ENCODE measurements at places on chromosomes 12 and 14.

- DNase-seq = no peak
Measured at GRCh38 chr12:113325916-113326315, 9.0 kb downstream of the SLC8B1 start.

GRCh38 chr12:107607464-107608392 lies 77.9 kb upstream of the PWP1 start:
- DNase-seq = peak; percentile 74

DNA sequence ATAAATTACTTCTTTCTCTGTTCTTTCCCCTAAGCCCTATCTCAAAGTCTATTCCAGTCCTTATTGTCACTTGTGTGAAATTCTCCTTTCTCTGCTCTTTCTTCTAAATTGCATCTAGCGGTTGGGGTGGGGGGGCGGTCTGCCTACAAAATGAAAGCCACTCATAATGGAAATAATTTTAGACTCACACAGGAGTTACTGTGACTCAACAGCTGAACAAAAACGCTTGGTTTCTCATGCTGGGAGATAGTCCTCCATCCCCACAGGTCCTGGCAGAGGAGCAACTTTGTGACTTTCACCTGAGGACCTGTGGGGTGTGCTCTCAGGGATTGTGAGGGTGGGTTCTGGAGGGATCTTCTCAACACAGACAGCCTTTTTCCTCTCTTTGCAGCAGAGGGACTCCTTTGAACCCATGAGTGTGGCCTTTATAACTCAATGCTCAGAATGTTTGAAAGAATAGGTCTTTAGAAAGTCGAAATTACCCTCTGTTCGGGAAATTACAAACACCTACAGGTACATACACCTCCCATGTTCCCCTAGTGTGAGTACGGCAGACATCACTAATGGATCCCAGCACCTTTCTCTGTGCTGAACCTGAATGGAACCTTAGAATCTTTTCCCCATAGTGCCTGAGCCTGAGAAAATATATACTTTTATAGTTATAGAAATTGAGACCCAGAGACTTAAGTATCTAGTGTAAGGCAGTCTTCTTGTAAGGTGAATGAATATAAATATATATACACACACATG lies 109.7 kb downstream of the CHST11 start:
- no peak for DNase-seq

DNA sequence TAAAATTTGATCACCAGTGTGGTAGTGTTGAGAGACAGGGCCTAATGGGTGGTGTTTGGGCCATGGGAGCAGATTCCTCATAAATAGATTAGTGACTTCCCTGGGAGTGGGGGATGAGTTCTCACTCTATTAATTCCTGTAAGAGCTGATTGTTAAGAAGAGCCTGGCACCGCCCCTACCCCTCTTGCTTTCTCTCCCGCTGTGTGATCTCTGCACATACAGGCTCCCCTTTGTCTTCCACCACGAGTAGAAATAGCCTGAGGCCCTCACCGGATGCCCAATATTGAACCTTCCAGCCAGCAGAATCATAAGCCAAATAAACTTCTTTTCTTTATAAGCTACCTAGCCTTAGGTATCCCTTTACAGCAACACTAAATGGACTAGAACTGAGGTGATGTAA lies 31.9 kb upstream of the CAND1 start:
- no peak for DNase-seq

GRCh38 chr12:90298289-90298948 lies 589.8 kb upstream of the ATP2B1 start:
- no peak for DNase-seq

- DNase-seq = no peak
Measured at GRCh38 chr14:95500772-95501401, 15.6 kb downstream of the SYNE3 start.

DNA sequence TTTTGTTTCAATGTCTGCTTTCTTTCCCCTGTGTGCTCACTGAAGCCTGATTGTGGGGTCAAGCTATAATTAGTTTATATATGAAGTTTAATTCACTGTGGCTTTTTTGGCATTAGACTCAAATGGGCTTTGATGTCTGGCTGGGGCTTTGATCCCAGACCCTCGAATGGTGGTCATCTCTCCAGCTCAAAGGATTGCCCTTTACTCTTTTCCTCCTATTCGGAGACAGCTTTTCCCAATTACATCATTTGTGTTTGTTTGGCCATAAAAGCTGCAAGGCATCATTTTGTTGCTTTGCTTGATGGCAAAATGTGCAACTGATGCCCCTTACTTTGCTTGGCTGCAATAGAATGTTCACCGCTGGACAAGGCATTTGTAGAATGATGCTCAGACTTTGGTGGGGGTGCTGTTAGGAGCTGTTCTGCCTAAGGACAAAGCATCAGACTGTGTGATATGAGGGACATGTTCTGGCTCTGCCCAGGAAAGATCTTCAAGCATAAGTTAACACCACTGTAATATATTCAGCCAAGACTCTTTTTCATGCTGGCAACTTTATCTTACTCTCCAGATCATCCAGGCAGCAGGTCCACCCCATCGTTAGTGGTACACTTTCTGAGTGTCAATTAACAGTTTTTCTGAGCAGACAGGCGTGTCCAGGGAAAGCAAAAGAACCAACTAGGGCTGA lies 3.2 kb upstream of the DACT1 start:
- DNase-seq = no peak

DNA sequence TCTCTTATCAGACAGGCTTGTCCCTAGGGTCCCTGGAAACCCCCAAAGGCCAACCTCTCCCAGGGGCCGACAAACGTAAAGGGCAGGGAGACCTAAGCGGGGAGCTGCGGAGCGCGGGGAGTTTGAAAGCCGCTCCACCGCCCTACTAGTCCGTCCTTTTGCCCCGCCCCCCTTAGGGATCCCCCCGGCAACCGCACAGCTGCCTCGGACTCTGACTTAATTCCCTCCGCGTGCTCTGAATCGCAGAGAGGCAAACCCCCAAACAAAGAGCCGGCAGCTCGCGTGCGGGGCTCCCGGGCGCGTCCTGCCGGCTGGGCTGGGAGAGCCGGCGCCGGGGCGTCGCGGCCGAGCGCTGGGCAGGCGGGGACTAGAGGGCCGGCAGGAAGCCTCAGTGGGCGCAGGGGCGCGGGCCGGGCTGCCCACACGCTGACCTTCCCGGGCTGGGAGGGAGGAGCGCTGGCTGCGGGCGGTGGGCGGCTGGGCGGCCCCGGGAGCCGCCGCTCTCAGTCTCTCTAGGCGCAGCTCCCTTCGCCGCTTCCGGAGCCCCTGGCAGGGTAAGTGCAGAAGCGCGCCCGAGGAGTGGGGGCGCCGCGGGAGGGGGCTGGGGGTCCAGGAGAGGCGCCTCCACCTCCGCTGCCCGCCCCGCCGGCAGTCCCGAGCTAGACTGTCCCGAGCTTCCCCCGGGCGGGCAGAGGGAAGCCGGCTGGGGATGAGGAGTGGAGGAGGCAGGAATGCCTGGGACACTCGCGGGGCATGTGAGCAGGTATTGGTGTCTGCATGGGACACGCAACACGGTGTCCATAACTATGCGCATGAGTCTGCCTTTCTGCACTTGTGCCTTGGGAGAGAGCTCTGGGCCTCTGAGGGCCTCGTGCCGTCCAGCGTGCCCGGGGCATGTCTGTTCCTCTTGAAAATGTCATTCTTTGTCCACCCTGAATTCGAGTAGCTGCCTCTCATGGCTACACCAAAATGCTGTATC lies at the start of gene TSPAN11:
Gene TSPAN11 (plus strand): TSS at position 506 of the 979 bp plus-strand sequence. CDS start 27,244 bp downstream, outside the sequence.
- no peak for DNase-seq

DNA sequence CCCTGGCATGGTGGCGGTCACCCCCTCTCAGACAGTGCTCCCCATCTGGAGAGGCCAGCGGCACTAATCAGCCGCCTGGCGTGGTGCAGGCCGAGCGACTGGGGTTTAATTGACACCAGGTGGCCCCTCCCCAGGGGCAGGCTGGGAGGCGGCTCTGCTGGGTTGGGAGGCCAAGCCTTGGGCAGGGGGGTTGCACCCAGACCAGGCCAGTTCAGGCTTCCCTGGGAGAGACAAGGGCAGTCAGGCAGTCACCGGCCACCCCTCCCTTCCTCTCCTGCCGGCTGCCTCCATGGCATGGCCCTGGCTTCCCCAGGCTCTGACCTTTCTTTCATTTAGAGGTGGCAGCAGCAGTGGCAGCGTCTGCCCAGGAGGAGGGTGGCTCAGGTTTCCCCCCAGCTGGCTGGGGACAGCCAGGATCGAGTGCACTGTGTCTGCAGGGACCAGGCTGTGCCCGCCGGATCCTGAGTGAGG lies 78.1 kb upstream of the NOS1 start:
- DNase-seq = no peak

DNA sequence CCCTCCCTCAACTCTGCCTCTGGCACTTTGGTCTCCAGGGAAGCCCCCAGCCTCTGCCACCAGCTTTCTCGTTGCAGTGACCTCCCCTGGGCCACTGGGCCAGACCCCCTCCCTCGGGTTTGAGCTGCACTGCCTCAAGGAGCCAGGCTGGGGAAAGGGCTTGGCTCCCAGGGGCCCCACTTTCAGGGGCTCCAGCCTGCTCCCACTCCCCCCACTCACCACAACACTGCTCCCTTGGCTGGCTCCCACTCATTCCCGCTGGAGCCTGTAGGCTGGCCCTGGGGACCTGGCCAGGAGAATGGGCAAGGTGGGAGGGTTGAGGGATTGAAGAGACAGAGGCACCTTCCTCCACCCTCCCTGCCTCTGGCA lies 19.3 kb upstream of the KIF26A start:
- no peak for DNase-seq

DNA sequence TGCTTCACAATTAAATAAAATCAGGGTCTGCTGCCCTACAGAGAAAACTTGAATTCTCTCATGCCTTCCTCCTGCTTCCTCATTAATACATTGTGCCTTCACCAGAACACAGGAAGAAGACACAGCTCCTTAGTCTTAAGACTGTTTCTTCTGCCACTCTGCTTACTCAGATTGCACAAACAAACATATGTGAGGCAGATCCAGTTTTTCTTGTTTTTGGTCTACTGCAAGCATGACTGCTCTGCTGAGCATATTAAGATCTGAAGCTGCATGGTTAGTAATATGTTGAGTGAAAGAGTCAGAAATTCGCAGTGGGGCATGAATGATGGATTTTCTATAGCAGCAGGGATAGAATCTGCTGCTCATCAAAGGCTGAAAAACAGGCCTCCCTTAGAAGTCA lies 321.1 kb upstream of the STXBP6 start:
- no peak for DNase-seq

DNA sequence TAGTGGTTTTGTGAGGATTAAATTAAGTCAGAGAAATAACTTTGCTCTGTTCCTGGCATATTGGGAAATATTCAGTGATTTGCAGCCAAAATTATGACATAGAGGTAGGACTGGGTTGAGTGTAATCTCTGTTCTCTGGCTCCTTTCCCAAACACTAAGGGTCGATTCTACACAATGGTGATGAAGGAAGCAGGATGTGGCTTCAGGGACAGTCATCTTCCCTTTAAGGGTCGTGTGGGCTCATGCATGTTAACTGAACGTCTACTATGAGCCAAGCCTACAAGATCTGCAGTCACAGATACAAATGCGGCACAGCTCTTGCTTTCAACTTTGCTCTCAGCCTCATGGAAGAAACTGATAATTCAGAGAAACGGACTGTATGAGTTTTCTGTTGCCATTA lies 381.6 kb downstream of the VRK1 start:
- DNase-seq = no peak

DNA sequence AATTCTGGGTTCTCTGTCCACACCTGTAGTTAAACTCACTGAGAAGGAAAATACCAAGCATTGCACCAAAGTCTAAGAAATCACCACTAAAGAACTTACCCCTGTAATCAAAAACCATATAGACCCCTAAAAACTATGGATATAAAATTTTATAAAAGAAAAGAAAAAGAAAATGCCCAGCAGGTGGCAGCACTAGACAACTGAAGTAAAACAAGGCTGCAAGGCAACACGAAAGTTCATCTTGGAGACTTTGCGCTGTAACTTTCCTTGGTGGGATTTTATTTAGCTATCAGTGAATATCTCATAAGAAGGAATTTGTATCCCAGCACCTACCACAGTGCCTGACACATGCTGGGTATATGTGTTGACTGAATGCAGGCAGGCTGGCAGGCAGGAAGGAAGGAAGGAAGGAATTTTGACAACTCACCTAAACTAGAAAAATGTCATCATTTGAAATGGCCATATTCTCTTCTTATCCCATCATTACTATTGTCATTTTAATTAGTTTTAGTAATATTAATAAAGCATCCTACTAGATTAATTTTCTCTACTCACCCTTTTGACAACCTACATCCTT lies 68.2 kb upstream of the ETV6 start:
- DNase-seq = peak; percentile 76

- no peak for DNase-seq
Measured at GRCh38 chr12:21925296-21925913, 15.8 kb downstream of the ABCC9 start.

GRCh38 chr14:95058491-95058890 lies 98.8 kb downstream of the DICER1 start:
- no peak for DNase-seq

DNA sequence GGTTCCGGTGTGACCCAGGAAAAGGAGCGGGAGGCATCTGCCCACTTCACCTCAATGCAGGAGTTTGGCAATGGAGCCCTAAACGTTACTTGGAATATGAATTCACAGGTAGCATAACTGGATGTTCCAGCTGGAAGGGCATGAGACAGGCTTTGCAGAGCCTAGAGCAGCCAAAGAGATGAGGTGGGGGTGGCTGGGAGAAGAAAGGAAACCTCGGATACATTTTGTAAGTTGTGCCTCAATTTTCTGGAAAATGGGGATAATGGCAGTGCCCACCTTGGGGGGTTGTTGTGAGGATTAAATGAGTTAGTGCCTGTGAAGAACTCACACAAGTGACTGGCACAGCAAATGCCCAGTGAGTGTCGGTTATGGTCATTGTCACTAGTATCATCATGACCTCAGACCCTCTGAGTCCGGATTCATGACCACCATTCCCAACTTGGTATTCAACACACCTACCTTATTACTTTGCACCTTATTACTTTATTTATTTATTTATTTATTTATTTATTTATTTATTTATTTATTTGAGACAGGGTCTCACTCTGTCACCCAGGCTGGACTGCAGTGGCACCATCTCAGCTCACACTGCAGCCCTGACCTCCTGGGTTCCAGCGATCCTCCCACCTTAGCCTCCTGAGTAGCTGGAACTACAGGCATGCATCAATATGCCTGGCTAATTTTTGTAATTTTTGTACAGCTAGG lies 56.0 kb downstream of the CLMN start:
- no peak for DNase-seq

DNA sequence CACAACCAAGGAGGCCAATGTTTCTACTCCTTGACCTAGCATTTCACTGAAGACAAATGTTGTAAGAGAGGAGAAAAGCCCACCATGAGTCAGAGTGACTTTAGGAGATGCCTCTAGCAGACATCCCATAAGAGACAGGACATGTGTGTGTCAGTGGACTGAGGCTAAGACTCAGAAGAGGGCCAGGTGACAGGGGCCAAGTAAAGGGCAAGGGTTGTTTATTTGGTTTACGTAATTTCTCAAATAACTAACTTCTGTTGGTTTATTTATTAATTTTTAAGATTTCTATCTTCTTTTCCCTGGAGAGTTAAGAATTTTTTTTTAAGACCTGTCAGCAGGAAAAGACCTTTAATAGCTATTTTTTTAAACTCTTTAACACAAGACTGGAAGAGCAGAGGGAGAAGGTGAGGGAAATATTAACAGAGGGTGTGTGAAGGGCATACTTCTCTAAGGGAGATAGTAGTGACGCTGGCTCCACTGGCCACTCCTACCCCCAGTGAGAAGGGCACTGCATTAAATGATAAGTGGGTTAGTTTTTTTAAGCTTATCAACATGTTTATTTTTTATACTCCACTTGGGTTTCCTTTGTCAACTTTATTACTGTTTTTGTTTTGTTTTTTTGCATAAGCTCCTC lies 3.4 kb downstream of the PNP start:
- DNase-seq = no peak

GRCh38 chr14:96080571-96080970 lies 41.4 kb downstream of the C14orf132 start:
- DNase-seq = no peak

GRCh38 chr14:102215071-102215470 lies 75.4 kb downstream of the WDR20 start:
- no peak for DNase-seq

Data from CD4-positive, alpha-beta T cell treated with Interleukin-12 subunit alpha and Interleukin-12 subunit beta, for 1 hour (primary cell).